ENCODE measurements at places on chromosomes 7 and 10. TPM values are rescaled to one million over a fixed set of nuclear protein-coding genes. Genes with fewer than 3 reads are reported as not detected.

DNA sequence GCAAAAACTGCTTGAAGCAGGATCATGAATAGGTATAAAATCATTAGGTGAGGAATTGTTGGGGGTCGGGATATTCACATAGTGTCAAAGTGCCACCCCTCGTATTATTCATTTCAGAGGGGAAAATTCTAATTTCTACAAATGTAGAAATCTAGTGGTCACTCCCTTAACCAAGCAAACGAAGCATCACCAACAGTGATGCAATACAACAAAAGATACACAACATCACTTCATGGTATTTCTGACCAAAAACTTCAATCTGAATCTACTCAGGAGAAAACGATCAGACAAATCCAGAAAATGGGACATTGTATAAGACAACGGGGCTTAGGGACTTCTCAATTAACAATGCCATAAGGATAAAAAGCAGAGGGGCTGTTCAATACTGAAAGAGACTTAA is 26.3 kb upstream of the FAM170B start:
- H3K4me3 ChIP-seq, result no peak overlapping the region
- peaks cover 2% of the 10 kb centered on the region for H3K4me1 ChIP-seq
- H3K27ac ChIP-seq, result no peak overlapping the region
- no peak for DNase-seq
- no peaks in the 10 kb centered on the region for H3K36me3 ChIP-seq

ZNF488 gene
- total RNA-seq, result 0.41 TPM

- H3K27me3 ChIP-seq, result no peaks in the 10 kb centered on the region
- H3K4me1 ChIP-seq, result peaks cover 3% of the 10 kb centered on the region
- H3K27ac ChIP-seq, result no peak overlapping the region
- no peak overlapping the region for H3K4me3 ChIP-seq
- peaks cover 8% of the 10 kb centered on the region for H3K36me3 ChIP-seq
These were observed 25.3 kb upstream of the GIMAP6 start for GRCh38 chr7:150657526-150657925.

UNC5B gene
- 231 TPM for total RNA-seq

GRCh38 chr7:636396-636795 is 90.1 kb upstream of the DNAAF5 start:
- H3K27ac ChIP-seq, result no peak overlapping the region
- peaks cover 1% of the 10 kb centered on the region for H3K27me3 ChIP-seq
- H3K36me3 ChIP-seq, result peaks cover 3% of the 10 kb centered on the region
- peak; percentile 42 for DNase-seq
- H3K4me3 ChIP-seq, result no peak overlapping the region

GATA3 gene
- 70.9 TPM for total RNA-seq

GRCh38 chr10:11086177-11086840 is 68.6 kb downstream of the CELF2 start:
- no peaks in the 10 kb centered on the region for H3K27me3 ChIP-seq
- DNase-seq, result no peak
- H3K4me1 ChIP-seq, result no peaks in the 10 kb centered on the region
- H3K36me3 ChIP-seq, result no peaks in the 10 kb centered on the region
- H3K27ac ChIP-seq, result no peak overlapping the region
- H3K4me3 ChIP-seq, result no peak overlapping the region

- peaks cover 42% of the 10 kb centered on the region for H3K36me3 ChIP-seq
- peaks cover 62% of the 10 kb centered on the region for H3K4me1 ChIP-seq
- no peak for DNase-seq
- peaks cover 13% of the 10 kb centered on the region for H3K27me3 ChIP-seq
- H3K27ac ChIP-seq, result no peak overlapping the region
- H3K4me3 ChIP-seq, result no peak overlapping the region
These were observed 102.0 kb downstream of the GRK5 start for GRCh38 chr10:119309423-119309770.

PRLHR gene
- total RNA-seq, result not detected

C10orf105 gene
- 0.15 TPM for total RNA-seq

DNA sequence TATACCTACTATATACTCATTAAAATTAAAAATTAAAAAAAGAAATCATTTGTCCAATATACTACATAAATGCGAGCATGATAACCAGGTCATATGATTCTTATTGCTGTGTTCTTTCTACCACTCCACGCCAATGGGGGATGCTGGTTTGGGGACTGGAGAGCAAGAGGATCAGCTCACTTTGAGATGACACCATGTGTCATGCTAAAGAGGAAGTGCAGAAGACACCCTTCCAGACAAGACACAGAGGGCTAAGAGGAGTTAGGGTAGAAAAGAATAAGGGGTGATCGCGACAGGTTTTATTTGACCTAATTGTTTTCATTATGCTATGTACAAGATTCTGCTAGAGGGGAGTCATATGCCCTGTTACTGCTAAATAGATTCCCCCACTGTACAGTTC is 33.8 kb upstream of the MGAM2 start:
- no peak overlapping the region for H3K4me3 ChIP-seq
- no peak for DNase-seq
- H3K27ac ChIP-seq, result no peak overlapping the region
- peaks cover 4% of the 10 kb centered on the region for H3K4me1 ChIP-seq
- H3K36me3 ChIP-seq, result no peaks in the 10 kb centered on the region
- peaks cover 3% of the 10 kb centered on the region for H3K27me3 ChIP-seq

DNA sequence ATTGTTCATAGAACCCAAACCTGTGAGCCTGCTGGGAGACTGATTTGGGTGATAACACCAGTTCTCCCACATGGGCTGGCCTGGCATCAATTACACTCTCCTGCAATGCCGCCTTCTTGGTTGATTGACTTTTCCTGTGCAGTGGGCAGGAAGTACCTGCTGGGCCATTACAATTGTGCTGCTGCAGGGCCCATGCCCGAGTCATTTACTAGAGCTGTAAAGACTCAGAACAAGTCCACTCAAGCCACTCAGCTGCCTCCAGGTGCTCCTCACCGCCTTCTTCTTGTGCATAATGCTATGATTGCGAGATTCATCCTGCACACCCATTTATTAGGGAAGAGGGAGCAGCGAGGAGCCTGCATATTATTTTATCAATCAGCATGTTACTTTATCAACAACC is 264.0 kb downstream of the TCERG1L start:
- H3K27me3 ChIP-seq, result peaks cover 3% of the 10 kb centered on the region
- no peaks in the 10 kb centered on the region for H3K4me1 ChIP-seq
- DNase-seq, result no peak
- no peak overlapping the region for H3K4me3 ChIP-seq
- H3K36me3 ChIP-seq, result peaks cover 12% of the 10 kb centered on the region

GDF10 gene
- total RNA-seq, result 0.74 TPM

- no peak overlapping the region for H3K4me3 ChIP-seq
- peaks cover 4% of the 10 kb centered on the region for H3K4me1 ChIP-seq
- no peaks in the 10 kb centered on the region for H3K36me3 ChIP-seq
- DNase-seq, result no peak
These were observed 561.7 kb downstream of the GATA3 start for GRCh38 chr10:8616166-8616565.

ANKRD61 gene
- total RNA-seq, result not detected

DNA sequence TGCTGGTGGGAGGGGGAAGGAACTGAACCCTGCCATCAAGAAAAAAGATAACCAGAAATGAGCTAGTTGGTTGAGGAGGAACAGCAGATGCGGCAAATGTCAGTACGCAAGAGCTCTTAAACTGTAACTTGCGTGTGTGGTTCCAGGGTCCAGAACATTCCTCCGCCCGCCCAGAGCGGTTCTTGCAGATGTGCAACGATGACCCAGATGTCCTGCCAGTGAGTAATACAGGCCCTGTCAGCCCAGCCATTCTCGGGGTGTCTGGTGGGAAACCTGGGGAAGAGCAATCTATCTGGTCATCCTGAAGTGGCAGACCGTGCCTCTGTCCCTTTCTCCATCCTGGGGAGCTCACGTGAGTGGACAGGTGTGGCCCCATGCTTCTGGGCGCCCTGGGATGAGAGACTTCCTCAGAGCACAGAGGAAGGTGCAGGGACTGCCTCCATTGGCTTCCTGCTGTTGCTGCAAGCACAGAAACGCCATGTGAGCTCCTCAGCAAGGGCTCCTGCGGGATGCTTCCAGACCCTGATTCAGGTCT is 50.5 kb upstream of the ZMIZ2 start:
- no peak for DNase-seq
- H3K36me3 ChIP-seq, result peaks cover 51% of the 10 kb centered on the region
- peaks cover 6% of the 10 kb centered on the region for H3K27me3 ChIP-seq
- H3K4me1 ChIP-seq, result no peaks in the 10 kb centered on the region

DNA sequence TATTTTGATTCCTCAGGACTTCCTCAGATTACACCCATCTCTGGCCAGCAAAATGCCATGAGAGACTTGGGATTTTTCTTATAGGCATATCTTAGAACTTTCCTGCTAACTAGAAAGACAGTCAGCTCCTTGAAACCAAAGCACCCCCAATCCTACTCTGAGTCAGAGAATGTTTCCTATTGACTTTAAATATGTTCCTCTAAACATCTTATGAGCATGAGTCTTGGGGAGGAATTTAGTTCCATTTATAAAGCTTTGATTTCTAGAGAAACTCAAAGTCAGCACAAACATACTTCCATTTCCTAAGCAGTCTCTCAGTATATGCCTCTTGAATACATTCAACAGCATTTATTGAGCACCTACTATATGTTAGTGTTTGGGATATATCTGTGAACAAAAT is 128.5 kb downstream of the INHBA start:
- no peak overlapping the region for H3K4me3 ChIP-seq
- H3K27me3 ChIP-seq, result no peaks in the 10 kb centered on the region
- H3K4me1 ChIP-seq, result no peaks in the 10 kb centered on the region
- H3K36me3 ChIP-seq, result no peaks in the 10 kb centered on the region
- H3K27ac ChIP-seq, result no peak overlapping the region

SCIN gene
- 8.2 TPM for total RNA-seq

GRCh38 chr10:13046851-13047528 is 45.5 kb upstream of the CCDC3 start:
- H3K27ac ChIP-seq, result no peak overlapping the region
- no peaks in the 10 kb centered on the region for H3K36me3 ChIP-seq
- no peak for DNase-seq
- no peaks in the 10 kb centered on the region for H3K4me1 ChIP-seq
- no peak overlapping the region for H3K4me3 ChIP-seq
- peaks cover 2% of the 10 kb centered on the region for H3K27me3 ChIP-seq

WDR37 gene
- 32.6 TPM for total RNA-seq

DNA sequence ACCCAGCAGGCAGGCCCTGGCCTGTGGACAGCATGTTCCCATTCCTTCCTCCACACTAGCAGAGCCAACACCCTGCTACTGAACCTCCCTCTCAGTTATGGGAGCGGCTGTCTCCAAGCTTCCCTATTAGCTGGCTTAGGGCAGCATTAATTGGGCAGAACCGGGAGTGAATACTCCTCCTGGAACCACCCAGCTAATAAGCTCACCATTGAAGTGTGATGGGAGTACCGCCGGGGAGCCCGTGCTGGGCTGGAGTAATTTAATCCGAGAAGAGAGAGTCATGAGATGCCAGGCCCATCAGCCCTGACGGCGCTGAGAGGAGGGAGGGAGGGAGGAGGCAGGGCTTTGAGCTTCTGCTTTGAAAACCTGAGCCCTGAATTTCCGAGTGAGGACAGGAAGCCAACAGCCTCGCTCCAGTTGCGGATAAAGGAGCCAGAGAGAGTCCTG is 31.8 kb upstream of the ELFN1 start:
- no peak overlapping the region for H3K4me3 ChIP-seq
- no peak for DNase-seq
- H3K27me3 ChIP-seq, result no peaks in the 10 kb centered on the region
- H3K36me3 ChIP-seq, result peaks cover 3% of the 10 kb centered on the region
- no peaks in the 10 kb centered on the region for H3K4me1 ChIP-seq

- H3K4me3 ChIP-seq, result no peak overlapping the region
- DNase-seq, result no peak
- H3K36me3 ChIP-seq, result peaks cover 4% of the 10 kb centered on the region
- peaks cover 7% of the 10 kb centered on the region for H3K4me1 ChIP-seq
These were observed 2.4 kb downstream of the ALOX5 start for GRCh38 chr10:45376371-45376801.

GRCh38 chr7:28145931-28146330 is 34.7 kb downstream of the JAZF1 start:
- no peaks in the 10 kb centered on the region for H3K27me3 ChIP-seq
- DNase-seq, result no peak
- H3K27ac ChIP-seq, result no peak overlapping the region

GRCh38 chr10:76961841-76962240 is 675.8 kb downstream of the KCNMA1 start:
- DNase-seq, result no peak
- no peaks in the 10 kb centered on the region for H3K27me3 ChIP-seq
- no peak overlapping the region for H3K27ac ChIP-seq
- H3K4me1 ChIP-seq, result no peaks in the 10 kb centered on the region

AKR1C4 gene
- total RNA-seq, result not detected

- H3K27ac ChIP-seq, result no peak overlapping the region
- H3K36me3 ChIP-seq, result no peaks in the 10 kb centered on the region
- no peak overlapping the region for H3K4me3 ChIP-seq
- peaks cover 4% of the 10 kb centered on the region for H3K4me1 ChIP-seq
- peaks cover 2% of the 10 kb centered on the region for H3K27me3 ChIP-seq
These were observed 122.3 kb downstream of the CNNM2 start for GRCh38 chr10:103040418-103040817.

TMEM178B gene
- 0.28 TPM for total RNA-seq

DNA sequence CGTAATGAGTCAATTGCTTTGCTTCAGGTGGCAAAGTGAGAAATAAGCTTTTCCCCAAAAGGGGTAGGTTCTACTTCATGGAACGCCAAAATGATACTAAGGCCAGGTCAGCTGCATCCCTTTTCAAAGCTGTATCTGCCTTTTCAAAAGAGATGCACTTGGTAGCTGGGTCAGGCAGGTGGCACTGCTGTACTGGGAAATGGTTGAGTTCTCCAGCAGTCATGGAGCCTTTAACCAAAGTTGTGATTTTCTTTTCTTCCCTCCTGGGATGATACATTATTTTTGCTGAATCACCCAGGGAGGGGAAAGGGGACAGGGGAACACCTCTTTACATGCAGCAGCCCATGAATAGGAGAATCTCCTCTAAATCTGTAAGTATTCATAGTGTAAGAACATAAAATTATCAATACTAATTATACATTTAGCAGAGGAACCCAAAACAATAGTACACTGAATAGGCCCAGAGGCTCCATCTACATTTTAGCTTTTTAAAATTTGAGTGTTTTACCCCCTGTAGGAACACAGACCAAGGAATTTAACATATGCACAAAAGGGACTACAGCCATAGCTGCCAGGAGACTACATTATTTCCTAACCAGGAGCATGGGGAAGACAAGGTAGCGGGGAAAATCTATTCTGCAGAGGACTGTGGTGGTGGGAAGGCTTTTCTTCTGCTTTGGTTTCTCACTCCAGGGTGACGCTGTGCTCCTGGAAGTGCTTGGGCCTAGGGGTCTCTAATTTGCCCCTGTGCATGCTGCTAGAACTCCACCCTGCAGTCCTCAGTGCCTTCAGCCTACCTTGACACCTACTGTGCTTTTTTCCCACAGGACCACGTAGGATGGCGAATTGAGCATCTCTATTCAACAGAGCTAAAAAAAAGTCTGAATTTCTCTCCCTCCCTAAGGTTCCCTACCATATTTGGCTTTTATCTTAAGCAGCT is 6.4 kb upstream of the GPR22 start:
- H3K27me3 ChIP-seq, result no peaks in the 10 kb centered on the region
- DNase-seq, result peak; percentile 40
- H3K36me3 ChIP-seq, result no peaks in the 10 kb centered on the region

DNA sequence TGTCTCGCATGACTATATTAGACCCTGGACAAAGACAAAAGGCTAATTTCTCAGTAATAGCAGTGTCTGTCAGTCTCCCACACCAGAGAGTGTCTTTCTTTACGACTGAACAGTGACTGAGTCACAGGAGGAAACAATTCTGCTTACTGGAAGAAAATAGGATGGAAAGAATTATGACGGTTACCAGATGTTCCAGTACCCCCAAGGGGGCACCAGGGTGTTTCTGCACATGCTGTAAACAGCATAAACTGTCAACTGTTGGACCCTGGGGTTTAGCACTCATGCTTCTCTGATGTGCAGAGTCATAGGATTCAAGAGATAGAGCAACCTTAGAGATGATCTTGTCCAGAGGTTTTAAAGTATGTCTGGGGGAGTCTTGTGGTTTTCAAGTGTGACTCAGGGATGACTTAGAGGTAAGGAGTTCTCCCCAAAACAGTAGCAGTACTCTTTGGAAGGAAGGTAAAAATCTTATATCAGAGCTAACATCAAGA is 291.7 kb downstream of the THSD7A start:
- H3K27me3 ChIP-seq, result no peaks in the 10 kb centered on the region
- no peak overlapping the region for H3K4me3 ChIP-seq
